ENCODE measurements at places on chromosomes 2 and 18.

- no peak for DNase-seq
Measured at GRCh38 chr2:237720957-237721356, 77.6 kb upstream of the RBM44 start.

DNA sequence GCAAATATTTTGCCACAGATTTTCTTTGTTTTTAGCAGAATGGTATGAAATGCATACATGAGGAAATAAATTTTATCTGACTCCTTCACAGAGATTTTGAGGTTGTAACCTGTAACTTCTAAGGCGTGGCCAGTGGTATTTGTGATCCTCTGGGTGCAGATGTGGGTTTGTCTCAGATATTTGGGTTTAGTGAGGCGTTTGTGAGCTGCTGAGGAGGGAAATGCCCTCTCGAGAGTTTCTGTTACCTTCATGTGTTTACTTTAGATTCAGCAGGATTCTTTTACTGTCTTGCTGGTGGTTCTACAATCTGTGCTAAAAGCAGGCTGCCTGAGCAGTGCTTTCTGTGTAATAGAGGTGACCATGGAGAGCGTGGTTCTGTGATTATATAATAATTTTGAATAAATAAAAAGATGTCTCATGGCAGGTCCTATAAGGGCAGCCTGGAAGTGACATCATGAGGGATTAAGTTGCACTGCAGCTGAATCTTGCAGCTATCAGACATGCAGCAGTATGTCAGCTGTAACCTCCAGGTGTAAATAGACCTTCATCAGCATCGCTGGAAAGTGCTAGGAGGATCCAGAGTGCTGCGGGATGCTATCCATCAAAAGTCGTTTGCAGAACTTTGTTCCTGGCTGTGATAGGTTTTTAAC lies 34.1 kb downstream of the TANC1 start:
- no peak for DNase-seq

DNA sequence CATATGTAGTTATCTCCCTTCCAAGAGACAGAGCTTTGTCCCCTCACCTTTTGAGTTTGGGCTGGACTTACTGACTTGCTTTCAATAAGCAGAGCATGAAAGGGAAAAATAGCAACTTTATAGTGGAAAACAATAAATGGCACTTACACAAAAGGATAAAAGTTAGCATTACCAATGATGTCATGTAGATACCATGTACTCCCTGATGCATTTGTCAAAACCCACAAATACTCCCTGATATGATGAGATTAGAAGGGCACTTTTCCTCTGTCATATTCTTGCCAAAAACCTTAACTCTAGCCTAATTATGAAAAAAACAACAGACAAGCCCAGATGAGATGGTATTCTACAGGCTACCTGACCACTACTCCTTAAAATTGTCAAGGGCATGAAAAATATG lies 16.0 kb downstream of the HIBCH start:
- no peak for DNase-seq

- no peak for DNase-seq
Measured at GRCh38 chr2:3041246-3041645, 336.4 kb downstream of the EIPR1 start.

DNA sequence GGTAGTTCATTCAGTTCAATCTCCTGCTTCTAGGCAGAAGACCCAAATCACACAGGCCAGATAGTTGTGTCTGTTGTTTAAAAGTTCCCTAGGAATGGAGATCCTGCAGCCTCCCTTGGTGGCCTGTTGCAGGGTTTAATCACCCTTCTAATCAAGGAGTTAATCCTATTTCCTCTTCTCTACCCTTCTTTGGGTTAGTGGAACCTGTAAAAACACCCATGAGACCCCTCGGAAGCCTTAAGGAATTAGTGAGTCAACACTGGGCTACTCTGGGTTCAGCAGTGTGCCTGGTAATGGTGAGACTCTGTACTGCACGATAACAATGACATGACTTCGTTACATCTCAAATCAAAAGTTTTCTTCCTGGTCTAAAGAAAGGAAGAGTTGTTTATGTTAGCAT lies 217.6 kb upstream of the NRP2 start:
- DNase-seq: no peak

- DNase-seq: no peak
Measured at GRCh38 chr2:1969701-1970015, 225.3 kb upstream of the PXDN start.

- DNase-seq: no peak
Measured at GRCh38 chr18:63342206-63342605, 22.6 kb upstream of the BCL2 start.

- no peak for DNase-seq
Measured at GRCh38 chr2:51866361-51866760, 834.4 kb upstream of the NRXN1 start.

DNA sequence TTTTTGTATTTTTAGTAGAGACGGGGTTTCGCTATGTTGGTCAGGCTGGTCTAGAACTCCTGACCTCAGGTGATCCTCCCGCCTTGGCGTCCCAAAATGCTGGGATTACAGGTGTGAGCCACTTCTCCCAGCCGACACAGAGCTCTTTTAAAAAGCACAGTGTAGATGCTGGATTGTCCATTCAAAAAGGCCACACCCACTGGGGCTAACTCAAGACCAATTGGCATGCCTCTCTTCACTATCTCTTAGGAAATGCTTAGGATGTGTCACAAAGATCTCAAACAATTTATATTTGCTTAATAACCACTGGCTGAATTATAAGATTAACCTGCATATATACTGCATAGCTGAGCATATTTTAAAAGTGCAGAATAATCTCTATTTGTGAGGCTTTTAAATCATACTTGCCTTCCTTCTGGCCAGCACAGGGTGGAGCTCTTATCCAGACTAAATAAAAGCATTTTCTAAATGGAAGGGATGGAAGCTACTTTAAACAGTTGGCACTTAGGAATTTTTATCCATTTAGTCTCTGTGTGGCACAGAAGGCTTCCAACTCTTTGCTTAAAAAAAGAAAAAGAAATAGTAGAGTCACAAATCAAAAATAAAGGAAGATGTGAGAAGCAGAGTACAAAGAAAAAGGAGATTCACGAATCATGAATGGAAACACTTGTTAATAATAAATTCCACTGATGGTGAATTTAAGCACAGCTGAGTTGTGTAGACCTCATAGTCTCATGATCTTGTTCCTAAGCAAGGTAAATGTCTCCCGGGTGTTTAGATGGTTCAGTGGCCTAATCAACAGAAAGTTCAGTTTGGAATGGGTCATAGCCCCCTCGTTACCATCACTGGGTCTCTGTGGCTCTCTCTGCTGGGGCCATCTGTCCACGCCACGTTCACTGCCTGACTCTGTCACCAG lies 22.4 kb downstream of the CRYGD start:
- no peak for DNase-seq

GRCh38 chr2:95079199-95079683 lies 42.4 kb downstream of the MRPS5 start:
- no peak for DNase-seq

- no peak for DNase-seq
Measured at GRCh38 chr2:200575957-200576356, 9.9 kb upstream of the AOX1 start.

DNA sequence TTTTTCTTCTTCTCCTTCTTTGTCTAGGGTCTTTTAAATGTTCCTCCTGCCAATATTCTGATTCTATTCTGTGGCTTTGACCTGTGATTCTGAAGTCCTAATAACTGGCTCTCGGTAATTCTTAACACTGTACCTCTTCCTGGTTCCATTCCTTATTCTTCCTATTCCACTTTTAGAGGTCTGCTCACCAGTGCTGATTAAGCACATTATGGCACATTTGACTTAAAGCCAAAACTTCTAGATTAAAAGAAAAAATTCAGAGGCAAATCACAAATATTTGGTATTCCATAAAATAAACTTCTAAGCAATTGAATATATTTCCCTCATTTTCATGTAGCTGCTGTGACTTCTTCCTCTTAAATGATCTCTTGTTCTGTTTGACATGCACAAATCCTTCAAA lies 47.5 kb downstream of the NXPH2 start:
- DNase-seq: no peak

DNA sequence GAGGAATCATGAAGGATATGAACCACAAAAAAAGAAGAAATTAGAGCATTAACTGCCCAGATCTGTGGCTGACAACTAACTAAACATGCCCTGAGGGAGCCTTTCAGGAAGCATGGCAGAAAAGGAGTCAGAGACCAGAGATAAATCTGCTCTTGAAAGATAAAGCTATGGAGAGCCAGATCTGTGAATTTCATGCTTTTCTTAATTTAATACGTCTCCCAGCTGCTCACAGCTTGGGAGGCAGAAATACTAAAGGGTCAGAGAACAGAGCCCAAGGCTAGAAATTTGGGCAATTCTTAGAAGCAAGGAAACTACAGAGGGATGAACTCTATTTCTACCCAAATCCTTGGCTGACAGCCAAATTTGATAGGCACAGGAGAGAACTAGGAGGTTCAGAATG lies 223.0 kb upstream of the DPP10 start:
- no peak for DNase-seq

DNA sequence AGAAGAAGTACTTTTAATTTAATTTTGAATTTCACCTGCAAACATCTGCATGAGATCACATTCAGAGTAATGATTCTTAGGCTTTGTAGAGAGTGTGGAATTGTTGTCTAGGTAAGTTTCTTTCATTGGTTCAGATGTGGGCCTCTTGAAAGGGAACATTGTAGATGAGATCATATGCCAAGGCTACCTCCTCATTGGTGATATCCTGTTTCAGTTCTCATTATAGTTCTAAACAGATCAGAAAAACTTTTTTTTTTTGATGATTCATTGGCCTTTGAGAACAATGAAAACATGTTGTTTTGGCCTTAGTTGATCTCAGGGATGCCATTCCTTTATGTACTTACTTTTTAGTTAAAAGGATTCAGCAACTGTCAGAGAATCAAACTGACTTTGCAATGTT lies 44.5 kb downstream of the EML6 start:
- no peak for DNase-seq

All from stimulated activated CD8-positive, alpha-beta memory T cell treated with anti-CD3 and anti-CD28 coated beads, Interleukin-4, amount 100 ng/mL, for 1 hour (primary cell).